Spleen (tissue), 13 donors: ENCODE measurements at places on chromosomes 1 and 21.

DNA sequence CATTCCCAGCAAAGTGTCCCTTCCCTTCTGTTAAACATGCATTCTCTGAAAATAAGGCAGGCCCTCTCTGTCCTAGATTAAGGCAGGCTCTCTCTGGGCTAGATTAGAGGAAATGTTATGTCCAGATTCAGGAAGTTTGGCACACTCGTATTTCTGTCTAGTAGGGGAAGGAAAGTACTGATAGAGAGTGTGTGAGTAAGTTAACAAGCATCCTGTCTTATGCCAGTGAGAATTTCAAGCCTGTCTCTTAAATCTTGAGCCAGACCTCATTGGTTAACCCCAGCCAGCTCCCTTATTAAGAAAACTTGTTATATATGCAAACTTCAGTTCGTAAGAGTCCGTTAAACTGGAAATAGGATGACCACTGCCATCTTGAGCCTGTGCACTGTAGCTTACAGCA lies 31.6 kb downstream of the IGSF5 start:
- no peak for DNase-seq

DNA sequence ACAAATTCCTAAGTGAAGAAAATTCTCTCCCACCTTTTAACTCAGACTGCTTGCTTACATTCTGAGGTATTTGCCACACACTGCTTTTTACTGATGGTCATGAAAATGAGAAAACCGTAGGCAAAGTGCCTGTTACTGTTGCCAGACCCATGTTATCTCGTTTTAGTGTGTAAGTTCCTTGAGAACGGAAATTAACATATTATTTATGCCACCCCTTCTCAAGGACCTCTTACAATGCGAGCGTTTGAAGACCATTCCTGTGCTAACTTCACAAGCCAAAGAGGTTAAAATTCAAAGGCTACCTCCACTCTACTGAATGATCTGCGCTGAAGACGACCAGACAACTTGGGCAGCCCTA lies 509 bp downstream of the NVL start:
- no peak for DNase-seq

DNA sequence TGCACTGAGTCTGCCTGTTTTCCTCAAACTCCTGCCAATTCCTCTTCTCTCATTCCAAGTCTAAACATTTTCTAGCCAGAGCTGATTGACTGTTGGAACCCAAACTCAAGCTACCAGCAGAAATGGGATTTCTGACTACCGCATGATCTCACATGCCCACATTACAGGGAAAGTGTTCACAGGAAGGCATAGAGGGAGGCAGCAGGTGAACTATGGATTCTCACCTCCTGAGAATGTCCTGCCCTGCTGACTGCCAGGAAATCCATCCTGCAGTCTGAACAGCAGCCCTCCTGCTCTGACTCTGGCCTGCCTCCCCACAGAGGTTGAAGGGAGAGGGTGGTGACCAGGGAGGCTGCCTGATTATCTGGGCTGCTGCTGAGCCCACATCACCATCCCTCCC lies 22.5 kb downstream of the IQGAP3 start:
- DNase-seq = no peak

DNA sequence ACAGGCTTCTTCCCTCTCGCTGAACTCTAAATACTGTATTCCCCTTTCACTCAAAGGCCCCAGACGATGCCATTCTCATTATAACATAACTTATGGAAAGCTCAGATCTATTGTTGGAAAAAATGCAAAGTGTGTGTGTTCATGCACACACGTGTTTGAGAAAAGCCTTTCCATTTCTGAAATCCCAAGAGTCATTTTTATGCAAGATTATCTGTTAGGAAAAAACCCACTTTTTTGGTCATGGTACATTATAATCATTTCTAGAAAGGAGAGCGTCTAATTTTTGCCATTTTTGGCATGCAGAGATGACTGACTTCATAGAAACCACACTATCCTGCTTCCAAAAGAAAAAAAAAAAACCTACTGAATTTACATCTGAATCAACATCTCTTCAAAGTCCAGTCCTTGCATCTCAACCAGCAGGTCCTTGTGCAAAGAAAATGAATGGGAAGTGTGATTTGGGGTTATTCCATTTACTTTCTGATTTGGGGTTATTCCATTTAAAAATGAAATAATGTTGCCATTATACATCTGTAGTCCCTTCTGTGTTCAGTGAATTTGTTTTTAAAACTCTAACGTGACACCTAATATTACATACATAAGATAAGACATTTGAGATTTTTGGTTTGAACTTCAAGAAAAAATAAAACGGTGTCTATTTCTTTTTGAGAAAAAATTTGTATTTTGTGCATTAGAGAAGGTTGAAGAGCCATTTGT lies 150.3 kb downstream of the DHRS3 start:
- DNase-seq = no peak

DNA sequence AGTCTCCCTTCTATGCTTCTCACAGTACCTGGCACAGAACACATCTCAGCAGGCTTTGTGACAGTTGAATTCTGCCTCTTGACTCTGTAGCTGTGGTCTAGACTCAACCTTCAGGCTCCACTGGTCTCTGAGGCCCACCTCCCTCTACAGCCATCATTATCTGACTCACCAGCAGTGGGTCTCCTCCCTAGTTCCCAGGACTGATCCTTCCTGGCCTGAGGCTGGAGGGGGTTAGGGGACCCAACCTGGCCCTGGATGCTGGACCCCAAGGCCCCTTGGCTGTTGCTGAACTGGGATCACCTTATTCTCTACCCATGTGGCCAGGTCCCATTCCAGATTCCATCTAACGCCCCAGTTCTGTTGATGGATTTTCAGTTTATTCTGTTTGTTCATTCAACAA lies 43.1 kb upstream of the FOXO6 start:
- DNase-seq = no peak

- DNase-seq = no peak
Measured at GRCh38 chr1:2187619-2188018, 7.0 kb downstream of the FAAP20 start.

GRCh38 chr1:217004776-217005436 lies 281.7 kb upstream of the ESRRG start:
- no peak for DNase-seq

GRCh38 chr1:54806931-54807611 lies 5.9 kb upstream of the TTC22 start:
- DNase-seq = no peak

GRCh38 chr1:168845140-168845539 lies 116.1 kb upstream of the DPT start:
- DNase-seq = no peak

GRCh38 chr1:218804014-218804785 lies 369.5 kb upstream of the LYPLAL1 start:
- no peak for DNase-seq

- no peak for DNase-seq
Measured at GRCh38 chr1:22673486-22674409, 20.7 kb downstream of the C1QB start.

DNA sequence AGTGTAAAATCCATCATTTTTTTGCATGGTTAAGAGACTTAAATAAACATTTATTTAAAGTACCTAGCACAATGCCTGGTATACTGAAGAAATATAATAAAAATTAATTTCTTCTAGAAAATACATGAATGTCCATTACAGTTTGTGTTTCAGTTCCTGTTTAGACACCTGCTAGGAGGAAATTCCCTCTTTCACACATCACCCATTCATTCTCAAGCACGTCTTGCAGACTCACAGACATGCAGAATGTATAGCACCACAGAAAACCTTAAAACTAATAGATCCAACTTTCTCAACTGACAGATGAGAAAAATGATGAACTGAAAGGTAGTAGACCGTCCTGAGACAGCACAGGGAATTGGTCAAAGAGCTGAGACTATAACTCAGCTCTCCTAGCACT lies 172.2 kb upstream of the C8B start:
- DNase-seq = no peak

GRCh38 chr1:41255978-41256377 lies 13.9 kb upstream of the SCMH1 start:
- DNase-seq = no peak

DNA sequence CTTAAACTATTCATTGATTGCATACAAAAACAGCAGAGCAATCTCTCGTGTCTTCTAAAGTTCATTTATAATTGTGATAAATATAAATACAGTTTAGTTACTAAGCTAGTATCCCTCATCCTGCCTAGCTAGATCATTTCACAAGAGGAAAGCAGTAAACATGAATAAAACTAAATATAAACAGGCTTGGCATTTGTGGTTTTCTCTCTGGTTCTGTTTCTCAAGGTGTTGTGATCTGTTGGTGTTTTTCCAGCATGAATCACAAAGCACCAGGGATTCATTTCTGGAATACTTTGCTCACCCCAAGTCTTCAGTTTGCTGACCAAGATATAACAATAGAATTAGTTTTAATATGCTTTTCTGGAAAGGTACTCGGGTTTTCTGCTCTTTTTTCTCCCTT lies 32.7 kb upstream of the GLIS1 start:
- no peak for DNase-seq

- DNase-seq = no peak
Measured at GRCh38 chr21:44967082-44968047, 27.5 kb downstream of the SLX9 start.

- DNase-seq = no peak
Measured at GRCh38 chr1:45379524-45379923, 39.3 kb upstream of the MUTYH start.

- no peak for DNase-seq
Measured at GRCh38 chr1:68197891-68198290, 34.4 kb downstream of the WLS start.

DNA sequence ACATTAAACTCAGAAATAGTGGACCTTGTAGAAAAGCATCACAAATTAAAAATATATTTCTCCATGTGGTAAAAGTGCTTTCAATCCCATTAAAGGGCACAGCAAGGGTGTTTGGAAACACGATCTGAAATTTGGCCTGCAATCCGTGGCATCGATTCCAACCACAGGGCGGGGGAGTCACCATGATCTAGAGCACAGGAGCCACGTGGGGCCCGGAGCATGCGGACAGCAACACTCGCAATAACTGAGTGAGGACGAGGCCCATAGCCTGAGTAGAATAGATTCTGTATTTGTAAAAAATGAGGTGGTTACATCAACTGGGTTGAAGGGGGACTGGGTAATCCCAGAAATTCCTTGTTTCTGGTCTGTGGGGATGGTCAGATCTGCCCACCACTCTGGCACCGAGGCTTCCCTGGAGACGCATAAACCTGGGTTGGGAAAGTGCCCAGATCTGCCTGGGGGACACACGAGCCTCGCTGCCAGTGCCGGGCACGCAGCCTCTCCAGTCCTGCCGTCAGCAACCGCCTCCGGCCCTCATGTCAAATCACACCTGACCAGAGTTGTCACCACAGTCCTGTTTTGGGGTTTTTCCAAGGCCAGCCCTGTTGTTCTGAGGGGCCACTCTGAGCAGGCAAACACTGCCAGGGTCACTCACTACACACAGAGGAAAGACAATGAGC lies 104.3 kb downstream of the PGBD5 start:
- no peak for DNase-seq

- DNase-seq = peak; percentile 58
Measured at GRCh38 chr1:230327892-230328284, 98.2 kb downstream of the PGBD5 start.

GRCh38 chr21:45154511-45155508 lies 80.4 kb downstream of the ADARB1 start:
- no peak for DNase-seq

DNA sequence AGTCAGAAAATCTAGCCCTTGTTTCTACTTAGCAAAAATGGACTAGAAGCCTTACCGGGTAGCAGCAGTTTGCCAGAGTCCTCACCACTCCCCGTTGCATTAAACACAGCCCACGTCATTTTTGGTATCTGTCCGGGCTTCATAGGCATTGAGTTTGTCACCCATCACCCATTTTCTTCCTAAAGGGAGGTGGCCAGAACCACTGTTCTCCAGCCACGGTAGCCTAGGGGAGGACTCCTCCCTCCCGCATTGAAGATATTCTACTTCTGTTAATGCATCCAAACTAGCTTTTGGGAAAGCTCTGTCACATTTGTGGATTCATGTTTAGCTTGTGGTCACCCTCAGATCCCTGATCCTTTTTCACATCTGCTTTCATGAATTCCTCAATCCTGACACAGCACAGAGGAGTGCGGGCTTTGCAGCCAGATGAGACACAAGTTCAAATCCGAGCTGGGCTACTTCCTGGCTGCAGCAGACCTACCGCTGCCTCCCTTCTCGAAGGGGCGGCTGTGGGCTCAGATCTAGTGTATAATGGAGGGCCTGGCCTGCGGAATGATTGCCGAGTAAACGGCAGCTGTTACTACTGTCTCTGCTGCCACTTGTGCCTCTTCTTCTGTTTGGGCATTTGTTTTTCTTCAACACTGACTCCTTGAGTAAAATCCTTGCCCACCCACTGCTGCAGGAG lies 63.2 kb upstream of the EFHD2 start:
- no peak for DNase-seq

- no peak for DNase-seq
Measured at GRCh38 chr1:118788463-118788862, 199.7 kb downstream of the TBX15 start.

DNA sequence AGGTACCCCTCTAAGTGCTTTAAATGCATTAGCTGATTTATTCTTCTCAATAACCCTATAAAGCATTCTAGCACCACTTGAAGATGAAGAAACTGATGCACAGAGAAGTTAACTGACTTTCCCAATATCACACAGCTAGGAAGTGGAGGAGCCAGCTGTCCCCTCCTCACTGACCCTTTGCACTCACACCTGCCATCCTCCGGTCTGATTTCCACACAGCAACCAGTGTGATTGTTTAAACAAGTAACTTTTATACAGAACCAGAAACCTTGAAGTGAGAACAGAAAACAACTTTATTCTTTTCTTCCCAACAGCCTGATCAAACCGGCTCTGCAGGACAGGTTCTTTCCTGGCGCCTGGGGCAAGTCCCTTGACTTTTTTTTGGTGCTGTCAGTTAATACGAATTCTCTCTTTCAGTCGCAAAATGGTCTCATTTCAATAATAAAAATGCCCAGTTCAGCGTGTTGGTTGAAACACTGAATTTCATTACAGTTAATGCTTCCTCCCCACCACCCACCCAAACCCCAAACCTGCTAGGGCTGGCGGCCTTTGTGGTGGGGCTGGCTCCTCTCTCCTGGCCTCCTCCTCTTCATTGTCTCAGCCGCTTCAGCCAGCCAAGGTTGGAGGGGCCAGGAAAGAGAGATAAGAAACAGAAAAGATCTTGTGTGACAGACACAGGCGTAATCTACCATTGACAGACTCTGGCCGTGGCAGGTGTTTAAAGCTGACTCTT lies 26.4 kb upstream of the EEIG2 start:
- no peak for DNase-seq

DNA sequence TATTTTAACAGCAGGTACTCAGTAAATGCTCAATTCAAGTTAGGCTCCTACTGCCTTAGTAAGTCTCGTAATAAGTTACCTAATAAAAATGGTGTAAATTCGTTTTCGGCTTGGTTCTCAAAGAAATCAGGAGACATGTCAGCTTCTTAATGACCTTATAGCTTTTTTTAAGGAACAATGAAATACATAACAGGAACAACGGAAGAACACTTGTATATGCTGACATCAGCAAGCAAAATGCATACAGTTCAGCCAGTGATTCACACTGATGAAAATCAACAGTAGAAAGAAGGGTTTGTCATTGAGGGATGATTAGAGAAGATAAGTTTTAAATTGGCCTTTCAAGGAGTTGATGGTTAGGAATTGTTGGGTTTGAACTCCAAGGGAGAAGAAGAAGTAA lies 13.3 kb downstream of the RPTN start:
- no peak for DNase-seq
